Smooth muscle cell of trachea (primary cell): ENCODE measurements at places on chromosomes 4 and X. TPM values are rescaled to one million over a fixed set of nuclear protein-coding genes. Genes with fewer than 3 reads are reported as not detected.

HSD17B13 gene
- 0.15 and 0.17 TPM in 2 replicates for total RNA-seq

AWAT2 gene
- not detected in 2 replicates for total RNA-seq

CD38 gene
- 0.33 TPM in 1 of 2 replicates, not detected in the other for total RNA-seq

AFM gene
- not detected in 2 replicates for total RNA-seq

SLITRK4 gene
- 0.33 and 0.87 TPM in 2 replicates for total RNA-seq

GYPA gene
- total RNA-seq, result not detected in 2 replicates

FRMPD3 gene
- under 0.01 and 0.15 TPM in 2 replicates for total RNA-seq

DRP2 gene
- total RNA-seq, result 2.0 and 2.3 TPM in 2 replicates

GABRA4 gene
- total RNA-seq, result not detected in 2 replicates

CT45A7 gene
- total RNA-seq, result not detected in 2 replicates

MAOA gene
- total RNA-seq, result 15.0 and 16.7 TPM in 2 replicates

FAM47E gene
- under 0.01 and 1.3 TPM in 2 replicates for total RNA-seq

QRFPR gene
- not detected in 2 replicates for total RNA-seq

RTL5 gene
- 2.8 and 6.3 TPM in 2 replicates for total RNA-seq

CFAP47 gene
- not detected in 2 replicates for total RNA-seq

MAGEA4 gene
- total RNA-seq, result not detected in 2 replicates

P2RY10 gene
- not detected in 2 replicates for total RNA-seq

MAGEA1 gene
- not detected in 2 replicates for total RNA-seq

CXCL13 gene
- not detected in 2 replicates for total RNA-seq

NALF2 gene
- not detected in 2 replicates for total RNA-seq

NDST3 gene
- total RNA-seq, result not detected in 2 replicates

DDIT4L gene
- total RNA-seq, result 6.1 and 6.5 TPM in 2 replicates

SOWAHB gene
- total RNA-seq, result under 0.01 and 0.17 TPM in 2 replicates

FAM241A gene
- 0.83 and 1.9 TPM in 2 replicates for total RNA-seq

XK gene
- under 0.01 TPM in 2 replicates for total RNA-seq

GC gene
- total RNA-seq, result not detected in 2 replicates

UBA6 gene
- 137 and 196 TPM in 2 replicates for total RNA-seq

ZXDB gene
- total RNA-seq, result 7.9 and 11.4 TPM in 2 replicates

EDA gene
- 0.33 and 0.73 TPM in 2 replicates for total RNA-seq

MAGEA12 gene
- not detected in 2 replicates for total RNA-seq

TMEM35A gene
- 22.3 and 37.9 TPM in 2 replicates for total RNA-seq

UGT2B17 gene
- not detected in 2 replicates for total RNA-seq

ZFP42 gene
- total RNA-seq, result 0.15 and 0.33 TPM in 2 replicates

ADH6 gene
- 0.33 TPM in 1 of 2 replicates, not detected in the other for total RNA-seq

CFP gene
- total RNA-seq, result 0.15 and 0.33 TPM in 2 replicates

STARD8 gene
- total RNA-seq, result 6.3 and 7.3 TPM in 2 replicates

FMR1NB gene
- total RNA-seq, result not detected in 2 replicates

ADH1A gene
- not detected in 2 replicates for total RNA-seq

SPANXN2 gene
- total RNA-seq, result not detected in 2 replicates

GBA3 gene
- total RNA-seq, result not detected in 2 replicates

HEPH gene
- total RNA-seq, result 57.7 and 116 TPM in 2 replicates

PPP2R2C gene
- 0.15 and 0.17 TPM in 2 replicates for total RNA-seq

NAA10 gene
- total RNA-seq, result 39.0 and 41.8 TPM in 2 replicates

NEXMIF gene
- under 0.01 TPM in 1 of 2 replicates, not detected in the other for total RNA-seq

TMPRSS11D gene
- under 0.01 TPM in 1 of 2 replicates, not detected in the other for total RNA-seq

ZNF157 gene
- total RNA-seq, result under 0.01 and 0.17 TPM in 2 replicates

TRMT44 gene
- 17.5 and 19.4 TPM in 2 replicates for total RNA-seq

ATP2B3 gene
- total RNA-seq, result under 0.01 TPM in 1 of 2 replicates, not detected in the other

FAM184B gene
- total RNA-seq, result under 0.01 TPM in 1 of 2 replicates, not detected in the other
